Vagina (tissue), 2 donors: ENCODE measurements at places on chromosomes 2 and 18.

DNA sequence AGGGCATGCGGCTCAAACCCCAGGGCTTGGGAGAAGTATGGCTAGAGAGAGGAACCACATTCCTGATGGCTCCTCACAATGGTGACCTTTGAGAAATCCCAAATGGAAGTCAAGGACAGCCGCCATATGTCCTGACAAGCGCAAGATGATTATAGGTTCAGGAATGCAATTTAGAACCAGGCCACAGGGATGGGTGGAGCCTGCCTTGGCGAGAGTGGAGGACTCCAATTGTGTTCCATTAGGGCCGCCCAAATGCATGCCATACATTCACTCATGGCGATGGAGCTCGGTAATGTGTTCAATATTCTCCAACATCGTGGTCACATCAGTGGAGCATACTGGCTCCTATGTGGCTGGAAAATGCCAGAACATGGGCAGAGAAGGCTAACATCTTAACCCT lies 662.9 kb upstream of the ID2 start:
- no peak overlapping the region for H3K27ac ChIP-seq
- no peaks in the 10 kb centered on the region for H3K36me3 ChIP-seq
- peak; percentile 47 for DNase-seq
- no peaks in the 10 kb centered on the region for H3K27me3 ChIP-seq
- no peaks in the 10 kb centered on the region for H3K4me1 ChIP-seq

- no peak for DNase-seq
- no peaks in the 10 kb centered on the region for H3K27me3 ChIP-seq
- H3K27ac ChIP-seq, result no peak overlapping the region
- no peaks in the 10 kb centered on the region for H3K36me3 ChIP-seq
Observed at GRCh38 chr2:34892766-34893165, 1293.7 kb upstream of the FAM98A start.

DNA sequence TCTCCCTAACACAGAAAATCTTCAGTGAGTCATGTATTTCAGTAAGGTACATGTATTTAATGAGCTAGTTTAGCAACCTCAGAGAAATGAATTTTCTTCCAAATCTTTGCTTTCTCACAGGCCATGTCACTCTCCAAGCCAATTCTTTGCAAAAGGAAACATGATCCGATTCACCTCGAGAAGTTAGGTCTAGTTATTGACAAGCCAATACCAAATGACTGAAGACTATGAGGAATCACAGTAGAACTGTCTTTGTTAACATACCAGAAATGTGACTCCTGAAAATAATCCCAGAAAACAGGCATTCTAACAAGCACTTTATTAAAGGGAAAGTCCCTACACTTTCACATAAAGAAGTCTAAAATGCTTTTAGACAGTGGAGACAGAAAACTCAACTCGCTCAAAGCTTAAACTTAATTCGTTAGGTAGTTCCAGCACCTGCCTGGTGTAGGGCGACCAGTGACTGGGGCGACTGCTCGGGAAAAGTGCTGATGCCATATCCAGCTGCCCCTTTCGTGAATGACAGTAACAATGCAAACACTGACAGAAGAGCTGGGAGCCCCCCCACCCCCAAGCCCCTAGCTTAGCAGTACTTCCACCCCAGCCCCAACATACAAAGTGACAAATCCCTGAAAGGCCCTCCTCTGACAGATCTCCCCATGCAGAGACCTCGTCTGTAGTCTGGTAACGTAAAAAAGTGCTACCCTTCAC lies 1.8 kb downstream of the MEMO1 start:
- DNase-seq, result no peak
- H3K36me3 ChIP-seq, result no peaks in the 10 kb centered on the region
- H3K4me3 ChIP-seq, result peak overlapping the region; percentile 77
- H3K27me3 ChIP-seq, result no peaks in the 10 kb centered on the region
- peaks cover 48% of the 10 kb centered on the region for H3K4me1 ChIP-seq

- no peaks in the 10 kb centered on the region for H3K36me3 ChIP-seq
- no peak for DNase-seq
- no peak overlapping the region for H3K27ac ChIP-seq
- peaks cover 36% of the 10 kb centered on the region for H3K4me1 ChIP-seq
- H3K27me3 ChIP-seq, result no peaks in the 10 kb centered on the region
Observed at GRCh38 chr18:48855422-48856377, 95.1 kb downstream of the SMAD7 start.

DNA sequence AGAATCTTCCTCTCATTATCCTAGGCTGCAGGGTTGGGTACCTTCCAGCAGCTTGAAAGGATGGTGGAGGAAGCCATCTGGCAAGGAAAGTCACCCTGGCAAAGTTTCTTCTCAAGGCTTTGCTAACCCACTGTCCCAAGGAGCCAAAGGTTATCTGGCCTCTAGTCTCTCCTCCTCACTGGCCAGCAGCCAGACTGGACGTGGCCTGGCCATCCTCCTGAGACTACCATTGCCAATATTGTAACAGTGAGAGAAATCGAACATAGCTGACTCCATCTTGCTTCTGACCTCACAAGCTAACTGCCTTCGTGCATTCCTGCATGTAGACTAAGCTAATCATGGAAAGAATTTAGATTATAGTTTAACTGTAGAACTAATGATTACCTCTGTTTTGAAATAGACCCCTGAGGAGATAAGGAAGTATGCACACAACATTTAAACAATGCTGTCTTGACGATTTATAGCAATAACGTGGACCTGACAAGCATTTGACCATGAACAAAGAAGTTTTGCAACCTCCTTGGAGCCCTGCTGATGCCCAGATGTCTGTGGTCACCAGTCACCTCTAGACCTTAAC lies 7.8 kb upstream of the ANXA4 start:
- no peak overlapping the region for H3K4me3 ChIP-seq
- no peaks in the 10 kb centered on the region for H3K27me3 ChIP-seq
- no peaks in the 10 kb centered on the region for H3K36me3 ChIP-seq
- no peaks in the 10 kb centered on the region for H3K4me1 ChIP-seq

DNA sequence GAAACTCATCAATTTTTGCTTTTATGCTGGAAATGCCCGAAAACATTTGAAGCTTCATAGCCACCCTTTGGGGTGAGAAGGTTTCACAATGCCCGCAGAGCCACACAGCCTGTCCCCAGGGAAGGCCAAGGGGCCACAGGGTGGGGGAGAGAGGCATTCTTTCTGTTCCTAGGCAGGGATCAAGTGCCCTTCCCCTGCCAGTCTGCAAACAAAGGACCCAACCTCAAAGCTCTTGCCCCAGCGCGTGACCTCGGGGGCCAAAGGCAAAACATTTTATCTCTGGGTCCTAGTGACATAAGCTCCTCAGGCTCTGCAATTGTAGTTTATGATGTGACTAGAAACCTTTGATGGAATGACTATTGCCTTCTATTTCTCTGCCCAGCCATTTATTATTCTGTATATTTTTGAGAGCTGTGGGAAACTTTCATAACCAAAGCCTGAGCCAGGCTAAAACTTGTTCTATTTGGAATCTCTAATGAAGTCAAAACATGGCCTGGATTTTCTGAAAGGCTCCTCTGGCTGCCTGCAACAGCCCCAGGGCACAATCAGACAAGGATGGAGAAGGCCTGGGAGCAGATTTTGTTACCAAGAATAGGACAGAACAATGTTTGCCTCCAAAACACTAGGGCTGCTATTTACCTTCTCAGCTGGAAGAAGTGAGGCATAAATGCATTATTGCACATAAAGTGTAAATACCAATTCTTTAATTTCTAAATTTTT lies 137.2 kb upstream of the KCTD1 start:
- no peaks in the 10 kb centered on the region for H3K27me3 ChIP-seq
- no peak overlapping the region for H3K27ac ChIP-seq
- no peak overlapping the region for H3K4me3 ChIP-seq
- H3K36me3 ChIP-seq, result no peaks in the 10 kb centered on the region

- H3K36me3 ChIP-seq, result no peaks in the 10 kb centered on the region
- H3K4me3 ChIP-seq, result no peak overlapping the region
- H3K27ac ChIP-seq, result peak overlapping the region; percentile 75
- DNase-seq, result peak; percentile 97
Observed at GRCh38 chr2:237182422-237183123, 96.9 kb downstream of the COPS8 start.

DNA sequence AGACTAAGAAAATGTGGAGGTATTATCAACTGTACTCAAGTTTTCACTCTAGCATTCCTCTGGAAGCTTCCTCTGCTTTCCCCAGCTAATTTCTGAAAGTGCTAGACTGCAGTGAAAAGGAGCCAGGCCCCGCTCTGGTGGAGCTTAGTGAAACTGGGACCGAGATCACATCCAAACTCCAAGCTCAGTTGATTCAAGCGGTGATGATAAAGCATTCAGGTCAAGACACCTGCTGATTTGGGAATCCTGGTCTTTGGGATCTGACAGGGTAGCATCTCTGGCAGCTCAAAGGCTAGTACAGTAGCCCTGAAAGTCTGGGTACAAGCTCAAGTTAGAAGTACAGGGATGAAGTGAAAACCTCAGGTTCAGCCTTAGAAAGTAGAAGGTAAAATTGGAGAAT lies 120.2 kb upstream of the CRIM1 start:
- no peaks in the 10 kb centered on the region for H3K4me1 ChIP-seq
- no peaks in the 10 kb centered on the region for H3K36me3 ChIP-seq
- H3K27ac ChIP-seq, result no peak overlapping the region
- no peak overlapping the region for H3K4me3 ChIP-seq
- DNase-seq, result no peak
- H3K27me3 ChIP-seq, result no peaks in the 10 kb centered on the region

GRCh38 chr2:74119912-74120825 lies 27.5 kb downstream of the BOLA3 start:
- H3K27ac ChIP-seq, result peak overlapping the region; percentile 76
- H3K4me1 ChIP-seq, result no peaks in the 10 kb centered on the region
- H3K27me3 ChIP-seq, result no peaks in the 10 kb centered on the region
- no peaks in the 10 kb centered on the region for H3K36me3 ChIP-seq
- H3K4me3 ChIP-seq, result peak overlapping the region; percentile 65
- DNase-seq, result no peak

GRCh38 chr2:128667391-128667790 lies 348.7 kb upstream of the HS6ST1 start:
- no peaks in the 10 kb centered on the region for H3K36me3 ChIP-seq
- no peak overlapping the region for H3K4me3 ChIP-seq
- no peaks in the 10 kb centered on the region for H3K27me3 ChIP-seq
- no peak overlapping the region for H3K27ac ChIP-seq
- H3K4me1 ChIP-seq, result no peaks in the 10 kb centered on the region

DNA sequence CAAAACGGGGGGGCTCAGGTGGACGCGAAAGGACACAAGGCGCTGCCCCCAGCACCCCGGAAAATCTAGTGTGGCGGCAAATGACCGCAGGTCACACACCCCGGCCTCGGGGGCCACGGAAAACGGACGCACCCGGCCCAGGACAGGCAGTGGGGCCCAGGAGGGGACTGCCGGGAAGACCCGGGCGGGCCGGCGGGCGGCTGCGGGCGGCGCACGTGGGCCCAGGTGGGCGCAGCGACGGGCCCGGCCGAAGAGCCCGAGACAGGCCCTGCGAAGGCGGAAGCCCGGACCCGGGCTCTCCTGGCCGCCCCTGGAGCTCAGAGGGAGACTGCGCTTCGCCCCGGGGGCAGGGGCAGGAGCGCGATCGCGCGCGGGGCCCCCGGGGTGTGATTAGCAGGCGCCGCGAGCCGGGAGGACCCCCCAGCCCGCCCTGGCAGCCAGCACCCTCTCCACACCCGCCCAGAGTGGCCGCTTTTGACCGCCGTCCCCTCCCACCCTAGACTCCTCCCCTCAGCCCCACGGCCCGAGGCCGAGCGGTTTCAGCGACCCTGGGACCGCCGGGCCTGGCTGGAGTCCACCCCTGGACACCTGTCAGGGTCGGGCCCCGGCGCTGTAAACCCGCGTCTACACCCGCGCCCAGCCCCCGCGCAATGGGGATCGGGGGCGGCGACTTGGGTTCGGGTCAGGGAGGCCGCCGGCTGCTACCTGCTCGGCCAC lies 773 bp downstream of the MBP start:
- H3K27me3 ChIP-seq, result no peaks in the 10 kb centered on the region
- no peaks in the 10 kb centered on the region for H3K36me3 ChIP-seq
- peak; percentile 83 for DNase-seq
- H3K4me3 ChIP-seq, result peak overlapping the region; percentile 68
- peaks cover 56% of the 10 kb centered on the region for H3K4me1 ChIP-seq

GRCh38 chr2:163375472-163375871 lies 360.3 kb downstream of the FIGN start:
- no peaks in the 10 kb centered on the region for H3K4me1 ChIP-seq
- no peak overlapping the region for H3K4me3 ChIP-seq
- no peaks in the 10 kb centered on the region for H3K27me3 ChIP-seq
- no peaks in the 10 kb centered on the region for H3K36me3 ChIP-seq
- H3K27ac ChIP-seq, result no peak overlapping the region

DNA sequence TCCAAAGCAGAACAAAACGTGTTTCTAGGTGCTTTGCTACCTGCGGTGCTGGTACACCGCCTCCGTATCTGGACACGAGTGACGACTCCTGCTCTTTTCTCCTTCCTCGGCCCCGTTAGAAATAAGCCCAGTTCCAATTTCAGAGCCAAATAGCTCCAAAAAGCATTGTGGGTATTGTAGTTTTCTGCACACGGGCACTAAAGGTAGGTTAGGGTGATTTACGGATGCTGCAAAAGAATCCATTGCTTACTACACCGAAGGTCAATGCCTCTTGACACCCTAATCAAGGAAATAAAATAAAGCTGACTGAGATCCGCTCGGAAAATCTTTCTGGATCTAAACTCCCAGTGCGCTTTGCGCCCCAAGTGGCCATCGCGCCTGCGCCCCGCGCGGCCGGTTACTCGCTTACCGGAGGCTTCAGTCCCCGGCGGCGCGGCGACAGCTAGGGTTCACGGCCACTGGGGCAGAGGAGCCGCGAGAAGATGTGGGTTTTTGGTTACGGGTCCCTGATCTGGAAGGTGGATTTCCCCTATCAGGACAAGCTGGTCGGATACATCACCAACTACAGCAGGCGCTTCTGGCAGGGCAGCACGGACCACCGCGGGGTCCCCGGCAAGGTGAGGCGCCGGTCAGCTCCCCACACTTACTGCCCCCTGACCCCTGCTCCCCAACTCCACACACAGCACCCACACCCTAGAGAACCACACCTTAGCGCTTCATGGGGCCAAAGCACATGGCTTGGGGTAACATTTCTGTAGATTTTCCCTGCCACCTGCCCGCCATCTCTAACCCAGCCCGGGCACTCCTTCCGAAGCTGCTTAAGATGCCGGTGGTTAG lies at the start of gene CHAC2:
TSS of gene CHAC2 (plus strand) at position 400 of the 837 bp plus-strand sequence. CDS start at position 483, 83 bp downstream.
- H3K27ac ChIP-seq, result peak within 1 kb of the TSS; percentile 76
- H3K4me3 ChIP-seq, result peak within 1 kb of the TSS; percentile 65
- H3K27me3 ChIP-seq, result no peaks in the 10 kb centered on the region
- DNase-seq, result no peak
- peaks cover 17% of the 10 kb centered on the region for H3K4me1 ChIP-seq
- H3K36me3 ChIP-seq, result no peaks in the 10 kb centered on the region

DNA sequence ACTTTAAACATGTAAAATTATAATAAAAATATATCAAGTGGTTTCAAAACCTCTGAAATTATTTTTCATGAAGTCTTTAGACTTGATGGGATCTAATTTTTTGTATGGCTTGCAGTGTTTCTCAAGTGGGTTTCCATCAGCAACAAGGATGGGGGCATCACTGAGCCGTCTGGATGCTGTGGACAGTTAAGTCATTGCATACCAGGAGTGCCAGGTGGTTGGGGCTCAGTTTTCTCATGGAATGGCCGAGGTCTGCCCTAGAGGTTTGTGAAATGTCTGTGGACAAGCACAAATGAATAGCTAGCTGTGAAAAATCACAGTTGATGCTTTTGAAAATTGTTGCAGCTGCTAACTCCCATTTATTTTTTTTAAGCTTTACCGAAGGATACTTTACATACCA lies 1.7 kb downstream of the PRELID3A start:
- no peak for DNase-seq
- no peak overlapping the region for H3K27ac ChIP-seq
- peaks cover 12% of the 10 kb centered on the region for H3K4me1 ChIP-seq
- H3K27me3 ChIP-seq, result no peaks in the 10 kb centered on the region

GRCh38 chr2:64400733-64401528 lies 53.0 kb upstream of the LGALSL start:
- no peaks in the 10 kb centered on the region for H3K27me3 ChIP-seq
- no peaks in the 10 kb centered on the region for H3K36me3 ChIP-seq
- no peak overlapping the region for H3K27ac ChIP-seq
- H3K4me1 ChIP-seq, result peaks cover 34% of the 10 kb centered on the region
- peak; percentile 55 for DNase-seq
- no peak overlapping the region for H3K4me3 ChIP-seq
